ENCODE measurements at places on chromosomes 11 and 22. TPM values are rescaled to one million over a fixed set of nuclear protein-coding genes. Genes with fewer than 3 reads are reported as not detected.

The RIMBP3B gene
- not detected for total RNA-seq

The SYT12 gene
- 0.44 TPM for total RNA-seq

The INSC gene
- 1.0 TPM for total RNA-seq

GRCh38 chr11:120810251-120810650, 213.7 kb upstream of the TBCEL start:
- no peak for DNase-seq

DNA sequence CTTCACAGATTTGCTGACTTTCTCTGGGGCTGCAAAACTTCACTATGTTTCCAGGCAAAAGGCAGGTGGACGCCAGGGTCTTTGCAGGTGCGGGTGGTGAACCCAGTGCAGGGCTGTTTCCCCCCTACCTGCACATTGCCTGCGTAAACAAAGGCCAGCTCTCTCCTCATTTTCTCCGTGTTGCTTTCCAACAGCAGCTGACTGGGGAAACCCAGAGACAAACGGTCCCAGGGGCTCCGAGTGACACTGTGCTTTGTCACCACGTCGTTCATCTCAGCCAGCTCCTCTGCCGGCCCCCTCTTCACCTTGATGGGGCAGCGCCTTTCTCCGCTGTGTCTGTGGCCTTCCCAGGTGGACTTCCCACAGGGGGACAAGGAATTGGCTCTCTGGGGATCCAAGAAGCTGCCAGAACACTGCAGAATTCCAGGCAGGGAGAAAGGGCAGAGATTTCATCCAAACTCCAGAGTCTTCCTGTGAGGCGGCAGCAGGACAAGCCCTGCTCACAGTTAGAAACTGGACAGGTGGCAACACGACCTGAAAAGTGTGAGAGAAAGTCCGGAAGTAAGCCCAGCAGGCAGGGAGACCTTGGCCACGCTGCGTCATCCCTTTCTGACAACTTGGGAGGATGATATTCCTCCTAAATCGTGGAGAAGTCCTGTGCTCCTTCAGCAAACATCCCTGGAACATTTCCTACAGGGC, 1493.7 kb downstream of the TBC1D22A start:
- no peak for DNase-seq

- DNase-seq = no peak
Observed at GRCh38 chr22:44871782-44872181, 119.4 kb downstream of the ARHGAP8 start.

GRCh38 chr11:111319296-111319695, 20.9 kb downstream of the POU2AF3 start:
- no peak for DNase-seq

DNA sequence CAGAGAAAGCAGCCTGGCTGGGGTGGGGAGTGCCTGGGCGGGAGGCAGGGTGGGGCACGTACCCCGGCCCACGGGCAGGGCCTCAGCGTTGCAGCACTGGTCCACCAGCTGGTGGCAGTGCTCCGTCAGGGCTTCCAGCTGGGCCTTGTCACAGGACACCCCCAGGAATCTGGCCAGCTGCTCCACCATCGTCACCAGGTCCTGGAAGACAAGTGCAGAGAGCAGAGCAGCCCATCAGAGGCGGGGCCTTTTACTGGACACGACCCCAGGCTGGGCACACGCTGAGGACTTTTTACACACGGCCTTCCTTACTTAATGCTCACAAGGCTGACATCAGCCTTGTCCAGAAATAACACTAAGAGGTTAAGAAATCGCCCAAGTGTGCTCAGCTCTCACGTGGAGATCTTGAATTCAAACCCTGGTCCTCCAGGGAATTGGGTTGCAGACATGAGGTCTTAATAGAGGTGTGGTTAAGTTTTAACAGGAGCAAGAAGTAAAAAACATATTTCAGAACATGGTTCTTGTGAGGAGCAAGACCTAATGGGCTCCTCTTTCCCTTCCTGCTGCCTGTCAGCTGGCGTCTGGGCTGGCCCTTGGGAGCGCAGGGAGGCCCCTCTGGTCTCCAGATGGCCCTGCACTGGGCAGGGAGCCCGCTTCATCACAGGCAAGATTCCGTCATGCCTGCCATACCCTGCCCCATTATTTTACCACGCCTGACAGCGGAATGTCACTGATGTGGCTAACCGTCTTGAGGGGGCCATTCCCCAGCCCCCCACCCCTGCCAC, 17.1 kb upstream of the EFCAB6 start:
- peak; percentile 95 for DNase-seq

- peak; percentile 75 for DNase-seq
Observed at GRCh38 chr11:120500414-120501071, 11.0 kb upstream of the GRIK4 start.

DNA sequence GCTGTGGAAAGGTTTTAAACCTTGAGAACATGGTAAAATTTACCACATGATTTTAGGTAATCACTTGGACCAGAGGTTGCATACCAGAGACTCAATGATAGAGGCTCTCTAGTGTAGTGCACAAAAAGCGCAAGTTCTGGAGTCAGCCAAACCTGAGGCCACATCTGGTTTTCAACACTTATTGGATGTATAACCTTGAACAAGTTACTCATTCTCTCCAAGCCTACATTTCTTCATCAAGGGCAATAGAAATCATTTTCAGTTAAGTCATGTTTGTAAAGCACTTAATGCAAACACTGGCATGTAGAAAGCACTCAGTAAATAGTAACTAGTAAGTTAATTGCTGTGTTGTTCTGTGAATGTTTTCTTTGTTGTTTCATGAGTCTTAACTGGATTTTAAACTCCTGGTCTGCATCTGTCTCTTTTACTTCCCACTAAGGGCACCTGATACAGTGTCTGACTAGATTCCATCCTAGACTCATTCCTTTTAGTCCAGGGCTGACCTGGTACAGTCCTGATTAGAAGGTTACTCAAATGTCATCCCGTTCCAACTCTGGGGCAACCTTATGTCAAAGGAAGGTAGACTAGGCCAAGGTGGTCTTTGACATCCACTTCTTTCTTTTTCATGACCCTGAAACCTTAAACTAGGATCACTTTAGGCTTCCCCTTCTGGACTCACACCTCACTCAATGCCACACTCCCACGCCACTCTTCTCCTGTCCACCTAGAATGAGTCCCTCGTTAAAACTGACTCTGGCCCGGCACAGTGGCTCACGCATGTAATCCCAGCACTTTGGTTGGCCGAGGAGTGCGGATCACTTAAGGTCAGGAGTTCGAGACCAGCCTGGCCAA, 34.5 kb upstream of the EED start:
- no peak for DNase-seq

DNA sequence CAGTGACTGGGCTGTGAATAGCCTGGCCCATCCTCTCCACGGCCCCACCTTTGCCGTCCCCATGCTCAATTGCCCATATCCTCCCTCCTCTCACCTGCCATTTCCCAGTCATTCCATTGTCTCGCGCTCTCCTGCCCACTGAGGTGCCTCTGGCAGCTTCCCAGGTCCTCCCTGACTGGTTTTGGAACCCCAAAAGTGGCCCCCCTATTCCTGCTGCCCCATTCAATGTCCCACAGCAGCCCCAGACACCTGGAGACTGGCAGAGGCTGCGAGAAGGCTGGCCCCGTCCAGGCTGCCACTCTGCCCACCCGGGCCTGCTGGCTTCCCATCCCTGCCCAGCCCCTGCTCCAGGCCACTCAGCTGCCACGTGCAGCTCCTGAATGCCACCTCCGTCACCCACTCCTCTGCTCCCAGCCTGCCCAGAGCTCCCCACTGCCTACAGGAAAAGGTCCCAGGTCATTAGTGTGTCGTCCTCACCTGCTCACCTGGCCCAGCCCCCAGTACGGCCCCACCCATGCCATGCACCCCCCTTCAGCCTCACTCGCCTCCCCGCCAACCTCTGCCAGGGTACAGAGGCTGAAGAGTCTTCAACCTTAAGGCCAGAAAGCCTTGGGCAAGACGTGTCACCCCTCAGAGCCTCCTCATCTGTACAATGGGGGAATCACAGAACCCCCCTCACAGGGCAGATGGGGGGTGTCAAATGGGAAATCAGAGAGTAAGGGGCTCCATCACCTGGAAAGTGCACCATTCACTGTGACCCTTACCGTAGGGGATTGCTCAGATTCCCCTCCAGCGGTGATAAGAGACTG, 37.5 kb downstream of the KCNJ4 start:
- DNase-seq = no peak

- DNase-seq = no peak
Observed at GRCh38 chr22:30931541-30932300, 36.9 kb downstream of the MORC2 start.
